ENCODE measurements at places on chromosomes 4 and X. TPM values are rescaled to one million over a fixed set of nuclear protein-coding genes. Genes with fewer than 3 reads are reported as not detected.

The REPS2 gene
- total RNA-seq, result 0.53 TPM

DNA sequence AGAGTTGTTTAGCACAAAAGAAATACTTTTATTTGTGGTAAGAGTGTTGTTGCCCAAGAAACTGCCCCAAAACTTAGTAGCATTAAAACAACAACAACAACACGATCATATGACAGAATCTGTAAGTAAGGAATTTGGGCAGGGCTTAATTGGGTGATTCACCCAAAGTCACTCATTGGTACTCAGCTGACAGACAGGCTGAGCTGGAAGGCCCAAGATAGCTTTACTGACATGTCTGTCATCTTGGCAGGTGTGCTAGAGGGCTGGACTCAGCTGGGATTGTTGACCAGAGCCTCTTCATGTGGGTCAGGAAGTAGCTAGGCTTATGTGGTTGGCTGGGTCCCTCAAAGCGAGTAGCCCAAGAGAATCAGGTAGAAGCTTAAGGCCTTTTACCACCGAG, 52.3 kb downstream of the KIAA0232 start:
- DNase-seq, result no peak
- no peak overlapping the region for H3K27ac ChIP-seq
- H3K36me3 ChIP-seq, result peaks cover 35% of the 10 kb centered on the region
- no peaks in the 10 kb centered on the region for H3K4me1 ChIP-seq

- no peak overlapping the region for H3K27ac ChIP-seq
- no peak for DNase-seq
- H3K36me3 ChIP-seq, result no peaks in the 10 kb centered on the region
- no peaks in the 10 kb centered on the region for H3K4me1 ChIP-seq
- H3K4me3 ChIP-seq, result no peak overlapping the region
Measured at GRCh38 chr4:175339100-175339707, 421.0 kb downstream of the ADAM29 start.

DNA sequence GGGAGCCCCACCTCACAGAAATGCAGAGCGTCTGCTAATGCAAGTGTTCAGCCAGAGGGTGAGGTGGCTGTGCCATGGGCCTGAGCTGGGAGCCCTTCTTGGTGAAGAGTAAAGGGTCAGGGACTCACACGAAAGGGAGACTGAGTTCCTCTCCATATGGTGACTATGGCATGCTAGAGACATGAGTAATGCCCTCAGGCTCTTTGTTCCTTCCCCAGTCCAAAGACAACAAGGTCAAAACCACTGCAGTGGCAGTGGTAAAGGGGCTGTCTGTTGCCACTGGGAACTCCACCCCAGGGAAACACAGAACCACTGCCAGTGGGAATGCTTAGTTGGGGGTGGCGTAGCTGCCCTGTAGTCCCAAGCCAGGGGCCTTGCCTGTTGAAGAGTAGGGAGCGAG, 22.4 kb downstream of the RAB40AL start:
- no peaks in the 10 kb centered on the region for H3K4me1 ChIP-seq
- H3K36me3 ChIP-seq, result no peaks in the 10 kb centered on the region
- no peak for DNase-seq
- H3K4me3 ChIP-seq, result no peak overlapping the region
- H3K27ac ChIP-seq, result no peak overlapping the region

DNA sequence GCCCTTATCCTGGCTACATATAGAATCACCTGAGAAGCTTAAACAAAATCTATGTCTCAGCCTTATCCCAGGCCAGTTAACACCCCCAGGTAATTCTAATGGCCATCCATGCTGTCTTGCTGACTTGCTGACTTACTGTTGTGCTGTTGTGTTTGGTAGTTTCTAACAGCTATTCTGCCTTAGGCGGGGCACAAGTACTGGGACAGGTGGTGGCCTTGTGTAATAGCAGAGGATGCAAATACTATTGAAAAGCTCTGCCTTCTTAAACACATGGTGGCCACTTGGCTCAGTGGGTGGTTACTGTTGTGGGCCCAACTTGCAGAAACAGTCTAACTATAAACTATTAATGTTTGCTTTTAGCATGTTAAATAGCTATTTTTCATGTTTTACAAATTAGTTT, 56.2 kb downstream of the CDS1 start:
- no peaks in the 10 kb centered on the region for H3K4me1 ChIP-seq
- no peaks in the 10 kb centered on the region for H3K27me3 ChIP-seq
- no peak overlapping the region for H3K4me3 ChIP-seq
- H3K27ac ChIP-seq, result no peak overlapping the region
- no peaks in the 10 kb centered on the region for H3K36me3 ChIP-seq

GRCh38 chr4:106473515-106473914, 104.9 kb upstream of the GIMD1 start:
- H3K27me3 ChIP-seq, result no peaks in the 10 kb centered on the region
- no peaks in the 10 kb centered on the region for H3K36me3 ChIP-seq
- no peak overlapping the region for H3K4me3 ChIP-seq
- no peak for DNase-seq
- H3K4me1 ChIP-seq, result no peaks in the 10 kb centered on the region

The TCEAL6 gene
- total RNA-seq, result not detected

The MAGEE1 gene
- total RNA-seq, result 12.4 TPM

The YY2 gene
- total RNA-seq, result 1.2 TPM

DNA sequence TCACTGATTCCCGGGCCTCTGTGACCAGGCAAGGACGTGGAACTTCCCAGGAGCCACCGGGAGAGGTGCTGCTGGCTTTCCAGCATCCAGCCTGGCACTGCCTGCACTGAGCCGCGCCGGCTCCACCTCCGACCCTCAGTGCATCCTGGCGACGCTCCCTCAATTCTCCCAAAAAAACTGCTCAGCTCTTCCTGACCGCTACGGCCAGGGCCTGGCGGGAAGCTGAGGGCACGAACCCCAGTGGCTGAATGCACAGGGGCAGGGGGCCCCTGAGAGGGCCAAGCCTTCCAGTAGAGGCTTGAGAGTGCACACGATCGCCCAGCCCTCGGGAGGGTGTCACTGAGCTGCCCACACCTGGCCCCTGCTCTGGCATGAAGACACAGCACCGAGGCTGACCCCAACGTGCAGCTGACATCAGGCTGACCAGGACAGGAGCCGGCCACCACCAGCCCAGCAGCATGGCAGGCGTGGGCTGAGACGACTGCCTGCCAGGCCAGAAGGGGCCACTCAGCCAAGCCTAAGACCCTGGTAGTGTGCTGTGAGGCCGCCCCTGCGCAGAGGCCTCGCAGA, 6.9 kb downstream of the CTBP1 start:
- no peak overlapping the region for H3K27ac ChIP-seq
- peaks cover 61% of the 10 kb centered on the region for H3K4me1 ChIP-seq
- no peaks in the 10 kb centered on the region for H3K27me3 ChIP-seq
- DNase-seq, result no peak

The PNMA6E gene
- not detected for total RNA-seq

DNA sequence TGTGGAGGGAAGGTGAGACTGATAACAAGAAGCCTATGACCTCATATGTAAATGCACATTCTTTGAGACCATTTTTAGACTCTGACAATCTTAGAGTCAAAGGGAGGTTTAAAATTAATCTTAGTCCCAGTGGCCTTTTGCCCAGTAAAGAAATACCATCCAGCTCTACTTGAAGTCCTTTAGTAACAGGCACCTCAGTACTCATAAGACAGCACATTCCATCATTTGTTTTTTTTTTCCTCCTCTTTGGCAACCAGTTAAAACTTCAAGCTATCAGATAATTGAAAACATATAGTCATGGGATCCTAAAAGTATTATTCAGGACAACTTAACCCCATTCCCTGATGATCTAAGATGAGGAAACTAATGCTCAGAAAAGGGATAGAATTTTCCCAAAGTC, 4.6 kb downstream of the EDA2R start:
- H3K36me3 ChIP-seq, result no peaks in the 10 kb centered on the region
- no peaks in the 10 kb centered on the region for H3K4me1 ChIP-seq
- no peak overlapping the region for H3K4me3 ChIP-seq

- no peaks in the 10 kb centered on the region for H3K4me1 ChIP-seq
- DNase-seq, result no peak
- H3K36me3 ChIP-seq, result no peaks in the 10 kb centered on the region
- peaks cover 5% of the 10 kb centered on the region for H3K27me3 ChIP-seq
- H3K27ac ChIP-seq, result no peak overlapping the region
- no peak overlapping the region for H3K4me3 ChIP-seq
Measured at GRCh38 chr4:77344001-77344400, 187.0 kb downstream of the CCNG2 start.

DNA sequence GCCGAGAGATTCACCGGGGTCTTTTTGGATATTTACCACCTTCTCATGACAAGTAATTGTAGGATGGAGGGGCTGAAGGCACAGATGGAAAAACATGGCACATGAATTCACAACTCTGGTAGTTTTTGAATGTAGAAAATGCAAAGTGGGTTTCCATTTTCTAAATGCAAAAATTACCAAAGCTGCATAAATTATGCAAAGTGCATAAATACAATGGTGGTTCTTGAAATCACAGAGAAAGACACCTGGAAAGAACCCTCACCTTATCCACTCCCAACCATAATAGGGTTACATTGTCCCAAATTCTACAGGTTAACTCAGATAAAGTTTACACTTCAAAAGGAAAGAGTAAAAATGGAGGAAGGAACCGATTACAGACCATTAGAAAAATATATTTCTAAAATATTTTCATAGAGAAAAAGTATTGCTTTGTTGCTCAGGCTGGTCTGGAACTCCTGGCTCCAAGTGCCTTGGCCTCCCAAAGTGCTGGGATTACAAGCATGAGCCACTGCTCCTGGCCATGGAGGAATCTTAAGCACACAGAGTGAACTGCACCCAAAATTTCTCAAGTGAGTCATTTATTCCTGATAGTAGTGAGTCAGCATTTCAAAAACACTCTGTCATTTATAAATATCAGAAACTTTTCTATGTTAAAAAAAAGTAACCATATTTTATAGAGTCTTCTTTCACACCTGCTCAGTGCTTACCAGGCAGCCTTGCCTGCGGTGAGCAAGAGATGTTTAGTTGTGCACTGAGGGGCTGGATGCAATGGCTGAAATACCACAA, 101.4 kb downstream of the FIP1L1 start:
- H3K4me3 ChIP-seq, result no peak overlapping the region
- H3K4me1 ChIP-seq, result no peaks in the 10 kb centered on the region
- no peak overlapping the region for H3K27ac ChIP-seq
- DNase-seq, result no peak
- H3K36me3 ChIP-seq, result no peaks in the 10 kb centered on the region

GRCh38 chrX:140664939-140665338, 44.6 kb upstream of the LINC00632 start:
- no peak for DNase-seq
- no peak overlapping the region for H3K27ac ChIP-seq
- H3K4me1 ChIP-seq, result no peaks in the 10 kb centered on the region
- H3K4me3 ChIP-seq, result no peak overlapping the region
- H3K36me3 ChIP-seq, result no peaks in the 10 kb centered on the region

All from CD4-positive, alpha-beta T cell (primary cell).